M059J (cell line): ENCODE measurements at places on chromosomes 3 and 15. TPM values are rescaled to one million over a fixed set of nuclear protein-coding genes. Genes with fewer than 3 reads are reported as not detected.

DNA sequence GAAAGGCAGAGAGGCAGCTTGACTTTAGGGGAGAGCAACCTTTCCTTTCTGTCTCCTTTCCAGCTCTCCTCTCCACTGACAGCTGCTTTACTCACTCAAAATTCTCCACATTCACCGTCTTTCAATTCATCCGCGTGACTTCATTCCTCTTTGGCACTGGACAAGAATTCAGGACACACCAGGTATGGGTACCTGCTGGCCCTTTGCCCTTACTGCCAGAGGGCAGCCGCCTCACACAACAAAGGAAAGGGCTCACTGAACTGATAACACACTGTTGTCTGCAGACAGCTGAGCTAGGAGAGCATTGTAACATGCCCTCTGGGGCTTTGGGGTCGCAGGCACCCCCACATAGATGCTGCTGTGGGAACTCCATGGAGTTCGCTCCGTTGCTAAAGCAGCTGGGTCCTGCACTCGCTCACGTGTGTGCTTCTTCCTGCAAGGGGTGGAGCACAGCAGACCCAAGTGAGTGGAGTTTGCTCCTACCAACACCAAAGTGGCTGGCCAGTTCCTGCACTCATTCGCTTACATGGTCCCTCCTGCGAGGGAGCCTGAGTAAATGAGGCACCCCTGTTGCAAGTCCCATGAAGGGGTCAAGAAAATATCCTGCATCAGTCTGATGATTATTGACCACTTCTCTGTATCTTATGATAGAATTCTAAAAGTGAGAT, 79.0 kb upstream of the SGO1 start:
- DNase-seq, result no peak

DNA sequence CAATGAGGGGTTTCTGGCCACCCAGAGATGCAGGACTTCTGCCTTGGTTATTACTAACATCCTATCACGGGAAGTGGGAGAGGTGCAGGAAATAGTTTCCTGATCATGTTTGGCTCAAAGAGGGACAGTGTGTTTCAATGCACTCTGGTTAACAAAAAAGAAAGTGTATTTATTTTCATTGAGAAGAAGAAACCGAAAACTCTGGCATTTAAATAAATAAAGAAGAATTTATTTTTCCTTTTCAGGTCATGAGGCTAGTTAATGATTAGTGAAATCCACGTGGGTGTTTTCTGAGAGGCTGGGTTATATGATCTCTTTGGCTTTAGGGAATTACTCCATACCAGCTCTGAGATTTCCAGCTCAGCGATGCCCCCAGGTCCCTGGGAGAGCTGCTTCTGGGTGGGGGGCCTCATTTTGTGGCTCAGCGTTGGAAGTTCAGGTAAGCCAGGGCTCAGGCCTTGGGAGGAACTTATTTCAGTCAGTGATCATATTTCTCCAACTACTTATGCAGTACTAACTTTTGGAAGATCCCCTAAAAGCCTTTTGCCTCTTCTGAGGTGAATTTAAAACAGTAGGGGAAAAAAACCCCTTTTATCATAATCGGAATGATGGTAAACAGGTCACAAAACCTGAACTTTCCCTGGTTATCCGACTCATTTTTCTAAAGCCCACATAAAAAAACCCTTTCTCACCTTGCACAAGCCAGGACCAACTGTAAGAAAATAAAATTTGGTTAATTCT, at the start of gene PLA1A:
Gene PLA1A, plus strand, starts transcription at position 338 of the 741 bp plus-strand sequence. Its CDS starts 29 bp downstream, at position 367.
- no peak for DNase-seq

GRCh38 chr15:57537072-57537471, 54.6 kb upstream of the MYZAP start:
- DNase-seq, result peak; percentile 96

DNA sequence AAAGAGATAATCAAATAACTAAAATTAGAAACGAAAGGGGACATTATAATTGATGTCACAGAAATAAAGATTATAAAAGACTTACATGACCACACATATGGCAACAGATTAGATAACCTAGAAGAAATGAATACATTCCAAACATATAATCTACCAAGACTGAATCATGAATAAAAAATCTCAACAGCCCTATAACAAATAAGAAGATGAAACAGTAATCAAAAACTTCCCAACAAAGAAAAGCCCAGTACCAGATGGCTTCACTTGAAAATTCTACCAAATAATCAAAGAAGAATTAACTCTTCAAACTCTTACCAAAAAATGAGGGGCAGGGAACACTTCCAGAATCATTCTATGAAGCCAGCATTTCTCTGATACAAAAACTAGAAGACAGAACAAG, 11.8 kb downstream of the TOP2B start:
- DNase-seq, result no peak

The CNBP gene
- total RNA-seq, result 375 and 380 TPM in 2 replicates

DNA sequence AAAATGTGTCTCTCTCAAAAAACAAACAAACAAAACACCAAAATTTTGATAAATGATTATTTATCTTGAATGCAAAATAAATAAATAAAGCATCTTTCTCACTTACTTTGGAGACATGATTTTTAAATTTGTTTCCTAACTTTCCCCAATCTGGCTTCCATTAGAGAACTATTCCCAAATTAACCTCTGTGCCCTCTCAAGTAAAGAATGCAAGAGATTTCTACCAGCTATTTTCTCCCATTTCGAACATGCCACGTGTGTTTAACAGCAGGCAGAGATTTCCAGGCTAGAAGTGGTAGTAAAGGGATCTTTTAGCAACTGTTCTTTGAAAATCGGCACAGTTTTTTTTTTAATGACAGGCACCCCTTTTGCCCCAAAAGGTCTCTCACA, 269.1 kb downstream of the SHQ1 start:
- DNase-seq, result no peak
